ENCODE measurements at places on chromosomes 11 and 22.

DNA sequence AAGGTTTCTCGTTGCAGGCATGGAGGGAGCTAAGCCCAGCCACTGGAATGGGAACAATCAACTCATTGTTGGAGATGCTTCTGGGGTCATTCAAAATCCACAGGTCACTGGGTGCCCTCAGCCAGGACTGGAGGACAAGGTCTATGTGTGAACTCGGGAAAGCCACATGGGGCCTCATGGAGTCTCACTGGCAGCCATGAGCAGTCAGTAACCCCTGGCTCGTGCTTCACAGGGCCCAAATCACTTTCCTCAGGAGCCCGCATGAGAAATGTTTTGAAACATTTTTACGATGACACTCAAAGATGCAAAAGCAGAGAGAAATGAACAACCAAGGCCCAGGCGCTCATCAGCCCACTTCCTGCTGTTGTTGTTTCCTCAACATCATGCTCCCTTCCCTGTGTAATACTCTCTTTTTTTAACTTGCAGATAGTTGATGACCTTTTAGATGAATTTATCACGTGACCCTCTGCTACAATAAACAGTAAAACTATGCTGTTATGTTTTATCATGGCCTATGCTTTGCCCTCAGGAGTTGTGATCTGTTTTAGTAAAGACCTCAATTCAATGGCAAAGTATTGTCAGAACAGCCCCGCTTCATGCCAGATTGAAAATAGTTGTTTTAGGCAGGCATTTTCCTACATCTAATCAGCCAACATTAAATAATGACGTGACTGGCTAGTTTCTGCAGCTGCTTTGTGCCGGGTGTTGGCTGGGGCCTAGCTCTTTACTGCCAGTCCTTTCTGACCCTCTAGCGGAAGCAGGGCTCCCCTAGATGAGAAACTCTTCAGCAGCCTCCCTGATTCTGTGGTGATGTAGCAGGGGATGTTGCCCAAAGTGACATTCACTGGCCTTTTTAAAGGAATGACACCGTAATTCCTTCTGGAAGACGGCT is 39.7 kb downstream of the ADAMTS15 start:
- DNase-seq, result no peak

- DNase-seq, result no peak
Observed at GRCh38 chr22:48556222-48556621, 1271.5 kb downstream of the BRD1 start.

DNA sequence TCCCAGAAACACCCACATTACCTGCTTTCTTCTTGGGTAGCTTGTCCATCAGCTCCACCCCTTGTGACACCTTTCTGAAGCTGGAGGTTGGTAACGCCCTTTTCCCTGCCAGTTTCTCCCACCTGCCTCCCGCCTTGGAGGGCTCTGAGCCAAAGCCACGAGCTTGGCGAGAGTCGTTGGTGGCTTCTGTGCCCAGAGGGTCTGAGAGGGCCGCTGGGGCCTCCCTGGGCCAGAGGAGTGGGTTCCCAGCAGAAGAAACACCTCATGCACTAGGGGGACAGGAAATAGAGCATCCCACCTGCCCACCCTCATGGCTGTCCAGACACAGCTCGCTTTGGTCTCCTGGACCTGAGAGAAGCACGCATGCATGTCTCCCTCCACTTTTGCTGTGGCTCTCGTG is 37.9 kb downstream of the B3GAT1 start:
- DNase-seq, result no peak

DNA sequence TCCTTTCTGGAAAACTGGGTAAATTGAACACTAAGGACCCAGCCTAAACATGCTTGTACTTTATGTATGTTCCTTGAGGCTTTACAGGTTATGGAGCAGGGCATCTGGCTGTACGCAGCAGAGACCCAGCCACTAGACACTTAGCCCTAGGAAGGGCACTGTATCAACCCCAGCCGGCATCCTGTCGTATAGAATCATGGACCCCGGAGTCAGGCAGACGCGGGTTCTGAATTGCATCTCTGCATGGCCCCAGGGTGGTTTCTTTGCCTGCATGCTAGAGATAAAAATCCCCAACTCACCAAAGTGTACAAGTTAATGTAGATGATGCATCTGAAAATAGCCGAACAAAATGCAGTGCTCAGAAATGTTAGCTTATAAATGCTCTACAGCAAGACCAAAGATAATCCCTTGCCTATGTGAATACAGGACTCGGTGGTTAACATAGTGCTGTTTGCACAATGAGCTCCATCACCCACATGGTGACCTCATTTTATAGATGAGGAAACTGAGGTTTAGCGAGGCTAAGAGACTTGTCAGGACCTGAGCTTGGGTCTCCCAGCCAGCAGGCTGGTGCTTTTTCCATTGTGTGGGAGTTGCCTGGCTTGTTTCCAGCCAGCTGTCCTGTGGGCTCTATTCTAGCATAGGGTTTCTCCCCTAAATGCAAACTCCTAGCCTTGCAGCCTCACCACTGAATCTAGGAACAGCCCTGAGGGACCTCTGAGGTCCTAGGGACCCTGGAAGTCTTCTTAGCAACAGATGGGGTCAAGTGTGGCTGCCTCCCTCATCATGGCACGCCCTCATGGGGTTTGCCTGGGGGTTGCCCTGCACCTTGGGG is 7.3 kb downstream of the CD6 start:
- no peak for DNase-seq

- DNase-seq, result no peak
Observed at GRCh38 chr22:45805413-45805812, 133.8 kb downstream of the ATXN10 start.

DNA sequence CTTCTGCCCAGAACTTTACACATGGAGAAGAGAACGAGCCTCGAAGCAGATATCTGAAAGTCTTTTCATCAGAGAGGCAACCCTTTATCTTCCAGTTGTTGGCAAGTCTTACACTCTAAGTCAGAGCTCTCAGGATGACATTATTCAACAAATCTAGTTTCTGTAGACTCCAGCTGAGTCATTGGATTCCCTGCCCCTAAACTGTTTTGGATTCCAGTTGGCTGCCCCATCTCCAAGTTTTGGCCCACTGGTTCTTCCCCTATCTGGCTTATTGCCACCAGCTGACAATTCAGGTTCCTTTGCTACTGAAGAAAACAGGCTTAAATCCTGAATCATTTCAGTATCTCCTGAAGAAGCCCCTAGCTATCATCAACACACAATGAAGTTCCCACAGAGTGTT is 14.2 kb downstream of the SAAL1 start:
- peak; percentile 3 for DNase-seq

GRCh38 chr22:40050258-40050657 is 55.5 kb downstream of the FAM83F start:
- no peak for DNase-seq

DNA sequence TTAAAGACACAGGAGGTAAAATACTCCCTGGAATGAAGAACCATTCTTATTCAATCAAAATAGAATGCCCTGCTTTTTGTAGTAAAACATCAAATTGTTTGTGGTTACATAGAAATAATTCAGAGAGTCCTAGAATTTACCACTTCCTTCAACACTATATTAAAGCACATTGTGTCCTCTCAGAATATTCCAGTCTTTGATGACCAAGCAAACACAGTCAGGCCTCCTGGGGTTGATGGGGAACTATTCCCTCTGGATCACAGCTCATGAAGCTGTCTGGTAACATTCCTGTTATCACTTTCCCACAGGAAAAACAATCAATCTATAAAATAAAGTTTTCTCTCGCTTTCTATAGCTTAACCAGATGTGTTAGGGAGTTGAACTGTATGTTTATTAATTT is 389.3 kb downstream of the KCNA4 start:
- DNase-seq, result no peak

All from AG08395 (cell line).